ENCODE measurements at places on chromosomes 7 and 10.

- peak; percentile 86 for DNase-seq
Measured at GRCh38 chr10:100998991-100999741, 442 bp upstream of the LZTS2 start.

GRCh38 chr10:70053218-70053840 lies 683 bp downstream of the MACROH2A2 start:
- DNase-seq, result no peak

GRCh38 chr7:42065942-42066341 lies 171.1 kb downstream of the GLI3 start:
- no peak for DNase-seq

DNA sequence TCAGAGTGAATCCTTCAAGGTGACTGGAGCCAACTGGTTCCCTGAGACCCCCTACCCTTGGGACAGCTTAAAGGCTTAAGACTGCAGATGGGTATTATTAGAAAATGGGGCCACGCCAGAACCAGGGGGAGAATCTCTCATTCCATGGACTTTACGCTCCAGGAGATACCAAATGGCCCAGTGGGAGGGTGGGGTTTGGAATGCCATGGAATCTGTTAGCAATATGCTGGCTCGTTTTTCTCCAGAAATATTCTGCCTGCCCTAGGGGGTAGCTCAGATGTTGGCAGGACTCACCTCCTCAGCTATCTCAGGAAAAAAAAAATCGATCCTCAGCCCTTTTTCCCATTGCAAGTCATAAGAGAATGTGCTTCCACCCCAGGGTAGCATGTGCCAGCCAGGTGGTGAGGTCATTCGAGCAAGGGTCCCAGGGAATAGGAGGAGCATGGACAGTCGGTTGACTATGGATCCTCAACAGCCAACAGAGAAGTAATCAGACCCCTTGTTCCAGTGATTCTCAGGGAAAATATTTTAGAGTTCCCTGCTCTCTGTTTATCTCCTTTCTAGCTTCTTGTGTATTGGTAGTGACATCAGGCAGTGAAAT lies 22.9 kb downstream of the SVIL start:
- no peak for DNase-seq

DNA sequence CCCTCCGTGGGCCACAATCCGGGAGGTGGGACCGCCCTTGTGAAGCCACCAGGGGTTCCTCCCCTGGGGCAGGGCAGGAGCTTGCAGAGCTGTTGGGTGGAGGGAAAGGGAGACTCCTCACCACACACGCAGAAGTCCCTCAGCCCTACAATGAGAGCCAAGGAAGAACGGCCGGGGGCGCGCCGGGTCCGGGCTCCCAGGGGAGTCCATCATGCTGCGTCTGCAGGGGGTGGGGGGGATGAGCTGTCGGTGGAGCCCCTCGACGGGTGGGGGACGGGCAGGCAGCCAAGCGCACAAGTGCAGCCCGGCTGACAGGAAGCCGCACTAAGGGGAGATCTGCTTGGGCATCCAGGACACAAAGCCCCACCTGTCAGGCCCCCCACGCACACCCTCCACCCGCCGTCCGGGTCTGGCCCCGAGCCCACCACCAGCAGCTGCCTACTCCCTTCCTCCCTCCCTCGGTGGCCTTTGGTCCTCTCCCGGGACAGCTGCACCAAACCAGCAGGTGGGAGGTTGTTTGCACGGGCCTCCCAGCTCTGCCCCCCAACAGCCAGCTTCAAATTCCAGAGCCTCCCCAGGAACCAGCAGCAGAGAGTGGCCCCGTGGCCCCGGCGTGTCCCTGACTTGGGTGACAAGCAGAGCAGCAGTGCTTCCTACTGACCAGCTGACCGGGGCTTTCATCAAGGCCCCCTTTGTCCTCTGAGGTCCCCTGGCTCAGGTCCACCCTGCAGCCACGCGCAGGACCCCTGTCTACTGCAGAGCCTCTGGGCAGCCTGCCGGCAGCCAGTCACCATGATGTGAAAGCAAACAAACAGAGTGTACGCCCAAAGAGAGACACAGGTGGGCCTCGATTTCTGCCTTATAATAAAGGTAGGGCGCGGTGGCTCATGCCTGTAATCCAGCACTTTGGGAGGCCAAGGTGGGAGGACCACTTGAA lies 50.3 kb downstream of the HIP1 start:
- no peak for DNase-seq

DNA sequence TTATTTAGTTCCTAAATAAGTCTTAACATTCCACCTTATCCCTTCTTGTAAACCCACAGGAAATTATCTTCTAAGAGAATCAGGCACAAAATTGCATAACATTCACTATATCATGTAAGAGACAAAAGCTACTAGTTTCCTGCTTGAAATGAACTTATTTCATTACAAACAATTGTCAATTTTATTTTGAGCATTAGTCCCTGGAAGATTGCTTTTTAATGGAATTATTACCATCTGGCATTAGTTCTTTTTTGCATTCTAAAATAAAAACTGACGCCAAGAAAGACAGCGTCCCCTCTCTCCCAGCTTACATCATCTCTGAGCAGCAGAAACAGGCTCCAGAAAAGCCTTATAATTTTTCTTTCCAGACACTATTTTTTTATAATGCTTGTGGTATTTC lies 121.8 kb downstream of the NOC3L start:
- no peak for DNase-seq

- DNase-seq, result peak; percentile 62
Measured at GRCh38 chr7:98250789-98251188, 1.2 kb downstream of the TECPR1 start.

- no peak for DNase-seq
Measured at GRCh38 chr10:5285186-5285585, 79.6 kb upstream of the UCN3 start.

DNA sequence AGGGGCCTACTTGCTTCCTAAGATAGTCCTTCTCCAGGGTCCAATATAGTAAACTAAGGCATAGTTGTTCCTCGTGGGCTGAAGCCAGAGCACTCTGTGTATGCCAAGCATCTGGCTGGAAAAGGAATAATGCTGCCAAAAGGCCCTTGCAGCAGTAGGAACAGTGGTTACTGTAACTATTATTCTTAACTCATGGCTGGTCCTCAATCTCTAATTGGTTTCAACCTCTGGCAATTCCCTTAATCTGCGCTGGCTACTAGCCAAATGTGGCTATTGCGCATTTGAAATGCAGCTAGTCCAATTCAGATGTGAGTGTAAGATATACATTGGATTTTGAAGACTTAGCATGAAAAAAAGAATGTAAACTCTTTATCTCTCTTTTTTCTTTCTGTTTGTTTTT lies 27.8 kb upstream of the LBX1 start:
- DNase-seq, result no peak

DNA sequence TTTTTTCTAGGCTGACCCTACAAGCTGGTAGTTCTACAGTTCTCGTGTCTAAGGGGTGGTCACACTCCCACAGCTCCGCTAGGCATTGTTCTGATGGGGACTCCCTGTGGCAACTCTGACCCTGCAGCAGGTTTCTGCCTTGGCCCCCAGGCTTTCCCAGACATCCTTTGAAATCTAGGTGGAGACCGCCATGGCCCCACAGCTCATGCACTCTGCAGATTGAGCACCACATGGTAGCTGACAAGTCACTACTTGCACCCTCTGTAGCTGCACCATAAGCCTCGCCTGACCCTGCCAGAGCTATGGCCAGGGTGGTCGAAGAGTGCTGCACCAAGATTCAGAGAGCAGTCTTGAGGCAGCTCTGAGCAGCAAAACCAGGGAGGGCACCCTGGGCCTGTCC lies 275.6 kb downstream of the LHFPL3 start:
- DNase-seq, result no peak

GRCh38 chr10:48813825-48814224 lies 125.8 kb downstream of the LRRC18 start:
- no peak for DNase-seq

- DNase-seq, result peak; percentile 55
Measured at GRCh38 chr7:129829737-129830631, 122.8 kb downstream of the UBE2H start.

- DNase-seq, result no peak
Measured at GRCh38 chr10:35639021-35639727, 2.9 kb downstream of the FZD8 start.

DNA sequence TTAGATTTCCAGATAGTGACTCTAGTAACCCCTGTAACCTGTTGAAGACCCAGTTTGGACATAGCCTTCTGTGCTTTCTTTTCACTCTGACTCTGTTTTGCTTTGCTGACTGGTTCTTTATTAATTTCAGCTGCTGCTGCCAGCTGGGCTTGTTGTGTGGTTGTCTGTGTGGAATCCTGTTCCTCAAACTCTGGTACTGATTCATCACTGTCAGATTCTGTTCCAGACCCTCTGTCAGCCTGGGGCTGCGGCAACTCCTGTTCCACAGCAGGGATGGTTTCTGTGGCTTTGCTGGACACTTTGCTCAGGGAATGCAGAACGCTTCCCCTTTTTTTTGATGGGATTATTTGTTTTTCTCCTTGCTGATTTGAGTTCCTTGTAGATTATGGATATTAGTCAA lies 104.9 kb downstream of the SEC23IP start:
- no peak for DNase-seq

- DNase-seq, result no peak
Measured at GRCh38 chr7:95190515-95190914, 133.8 kb downstream of the PON1 start.

GRCh38 chr7:113710310-113711096 lies 208.3 kb downstream of the PPP1R3A start:
- DNase-seq, result peak; percentile 51

GRCh38 chr7:31981874-31982390 lies 88.3 kb downstream of the PDE1C start:
- DNase-seq, result no peak

- DNase-seq, result no peak
Measured at GRCh38 chr7:37050801-37051200, 326.5 kb upstream of the AOAH start.

GRCh38 chr10:48511875-48512231 lies 93.0 kb downstream of the ARHGAP22 start:
- DNase-seq, result no peak

GRCh38 chr7:105674200-105674920 lies 93.1 kb upstream of the EFCAB10 start:
- no peak for DNase-seq

GRCh38 chr10:43892062-43892770 lies 243.5 kb upstream of the ZNF32 start:
- no peak for DNase-seq

DNA sequence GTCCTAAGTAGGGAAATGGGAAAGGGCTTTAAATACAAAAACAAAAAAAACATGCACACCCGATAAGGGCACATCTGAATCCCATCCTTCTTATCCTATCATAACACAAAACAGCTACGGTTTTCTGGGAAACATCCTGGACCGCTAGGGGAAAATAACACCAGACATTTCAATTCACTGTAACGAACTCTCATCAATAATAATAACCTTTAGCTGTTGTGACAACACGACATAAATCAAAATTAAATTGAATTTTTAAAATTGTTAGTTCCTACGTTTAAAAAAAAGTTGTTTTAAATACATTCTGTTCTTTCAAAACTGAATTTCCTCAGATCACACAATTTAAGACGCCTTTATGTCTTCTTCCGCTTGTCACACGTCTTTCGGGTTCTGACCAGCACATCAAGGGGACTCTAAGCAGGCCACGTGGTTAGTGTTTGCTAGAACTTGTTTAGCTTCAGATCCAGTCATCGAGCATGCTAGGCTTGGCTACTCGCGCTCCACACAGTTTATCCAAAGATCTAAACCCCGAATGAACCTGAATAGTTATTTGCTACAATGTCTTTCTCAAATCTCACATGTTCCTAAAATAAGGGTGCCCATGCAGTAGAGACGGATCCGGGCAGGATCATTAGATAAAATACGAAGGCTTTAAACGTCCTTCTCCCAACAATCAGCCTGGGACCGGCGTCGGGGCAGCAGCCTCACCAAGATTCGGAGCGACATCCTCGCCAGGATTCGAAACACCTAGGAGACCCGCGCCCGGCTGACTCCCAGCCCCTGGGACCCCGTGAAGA lies 839 bp downstream of the IKZF5 start:
- peak; percentile 79 for DNase-seq

DNA sequence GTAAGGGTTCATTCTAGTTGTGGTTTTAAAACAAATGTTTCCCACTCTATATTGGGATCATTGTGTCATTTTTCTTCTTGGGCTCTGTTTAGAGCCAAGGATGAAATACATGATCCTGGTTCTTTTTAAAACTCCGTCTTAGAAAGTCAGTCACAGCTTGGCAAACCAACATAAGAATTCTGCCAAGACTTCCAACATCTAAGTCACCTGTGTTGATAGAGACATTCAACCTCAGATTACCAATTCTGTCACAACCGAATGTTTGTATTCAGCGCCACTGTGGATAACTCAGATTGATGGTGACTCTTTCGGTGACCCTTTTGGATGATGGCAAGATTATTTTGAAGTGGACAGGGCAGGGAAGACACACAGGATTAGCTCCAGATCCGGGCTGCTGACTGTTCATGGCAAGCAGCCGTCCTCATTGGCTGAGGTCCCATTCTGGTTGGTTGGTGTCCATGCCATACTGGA lies 255.4 kb downstream of the ARHGAP21 start:
- DNase-seq, result no peak

- no peak for DNase-seq
Measured at GRCh38 chr7:90061077-90061476, 93.2 kb upstream of the STEAP1 start.

DNA sequence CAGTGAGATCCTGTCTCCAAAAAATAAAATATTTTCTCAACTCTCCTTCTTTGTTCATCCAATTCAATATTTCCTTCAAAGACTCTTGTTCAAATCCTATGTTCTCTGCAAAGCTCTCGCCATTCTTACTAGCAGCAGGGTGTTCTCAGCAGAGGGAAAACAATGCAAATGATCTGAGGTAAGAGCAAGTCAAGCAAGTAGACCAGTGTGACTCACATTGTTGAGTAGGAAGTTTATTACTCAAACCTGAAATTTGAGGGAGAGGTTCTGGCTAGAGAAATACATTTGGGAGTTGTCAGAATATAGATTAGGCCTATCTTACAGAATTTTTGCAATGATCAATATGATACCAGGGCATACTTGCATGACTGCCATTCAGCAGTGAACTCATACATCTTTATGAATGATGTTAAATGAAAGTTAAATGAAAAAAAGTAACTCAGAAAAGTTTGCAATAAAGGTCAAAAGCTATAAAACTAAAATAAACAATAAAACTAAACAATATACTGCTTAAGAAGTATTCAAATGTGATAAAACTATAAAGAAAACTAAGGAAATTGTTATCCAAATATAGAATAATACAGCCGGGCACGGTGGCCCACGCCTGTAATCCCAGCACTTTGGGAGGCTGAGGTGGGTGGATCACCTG lies 5.8 kb downstream of the IDE start:
- no peak for DNase-seq

DNA sequence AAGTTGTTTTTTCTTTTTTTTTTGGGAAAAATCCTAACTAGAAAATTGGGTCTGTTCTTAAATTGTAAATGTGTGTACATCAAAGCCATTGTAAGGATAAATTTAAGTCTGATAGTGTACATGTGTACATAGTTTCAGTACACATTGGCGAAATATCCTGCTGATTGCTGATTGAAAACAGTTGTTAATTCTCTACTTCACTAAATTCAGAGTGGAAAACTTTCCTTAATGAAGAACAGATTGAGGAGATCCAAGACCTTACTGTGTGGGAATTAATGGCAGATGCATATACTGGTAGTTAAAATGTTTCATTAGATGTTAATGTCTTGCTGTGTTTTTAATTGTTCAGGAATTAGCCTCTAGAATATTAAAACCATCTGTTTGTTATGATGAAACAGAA lies 506.0 kb downstream of the AUTS2 start:
- no peak for DNase-seq

Measured in CD4-positive, alpha-beta memory T cell (primary cell).